Lung (tissue), 17 donors: ENCODE measurements at places on chromosomes 1 and 21.

DNA sequence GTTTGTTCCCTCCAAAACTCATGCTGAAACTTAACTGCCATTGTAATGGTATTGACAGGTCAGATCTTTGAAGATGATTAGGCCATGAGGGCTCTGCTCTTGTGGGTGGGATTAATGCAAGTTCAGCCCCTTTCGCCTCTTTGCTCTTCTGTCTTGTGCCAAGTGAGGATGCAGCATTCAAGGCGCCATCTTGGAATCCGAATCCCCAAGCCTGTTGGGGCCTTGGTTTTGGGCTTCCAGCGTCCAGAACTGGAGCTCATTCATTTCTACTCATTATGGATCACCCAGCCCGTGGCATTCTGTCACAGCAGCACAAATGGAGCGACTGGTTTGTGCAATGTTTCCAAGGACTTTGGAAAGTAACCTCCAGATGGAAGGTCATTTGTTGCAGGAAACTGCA, 5.6 kb downstream of the TTC34 start:
- no peak for DNase-seq

- DNase-seq, result no peak
Measured at GRCh38 chr1:184569106-184569505, 182.3 kb downstream of the C1orf21 start.

GRCh38 chr21:18007121-18007520, 188.0 kb upstream of the C21orf91 start:
- peak; percentile 42 for DNase-seq

- DNase-seq, result no peak
Measured at GRCh38 chr1:53868565-53868964, 21.0 kb downstream of the YIPF1 start.

DNA sequence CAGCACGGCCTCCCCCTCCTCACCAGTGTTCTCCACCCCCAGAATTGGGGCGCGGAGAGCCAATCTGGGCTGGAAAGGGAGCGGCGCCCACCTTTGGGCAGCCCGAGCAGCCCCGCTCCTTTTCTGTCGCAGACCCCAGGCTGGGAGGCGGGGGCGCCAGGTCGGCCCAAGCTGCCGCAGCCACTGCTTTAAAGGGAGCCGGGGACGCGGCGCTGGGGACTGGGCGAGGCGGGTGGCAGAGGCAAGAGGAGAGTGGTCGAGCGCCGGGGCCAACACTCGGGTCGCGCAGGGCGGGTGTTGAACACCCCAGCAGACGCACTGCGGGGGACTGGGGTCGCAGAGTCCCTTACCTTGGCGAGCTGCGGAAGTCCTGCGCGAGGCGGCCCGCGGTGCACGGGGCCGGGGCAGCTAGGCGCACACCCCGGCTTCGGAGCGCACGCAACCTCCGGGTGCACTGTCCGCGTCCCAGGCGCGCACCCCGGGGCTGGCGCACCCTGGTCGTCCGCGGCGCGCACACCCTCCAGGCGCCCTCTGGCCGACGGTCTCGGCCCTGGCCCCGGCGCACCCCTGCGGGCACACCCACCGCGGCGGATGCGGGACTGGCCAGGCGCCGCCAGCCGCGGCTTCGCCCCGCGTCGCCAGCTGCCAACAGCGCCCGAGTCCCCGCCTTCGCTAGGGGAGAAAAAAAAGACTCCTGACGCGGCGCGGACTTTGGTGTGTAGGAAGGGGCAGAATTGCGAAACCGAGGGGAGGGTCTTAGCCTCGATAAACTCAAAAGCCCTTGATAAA, at the start of gene KANK4:
KANK4 (minus strand) TSS at position 679 of the 789 bp plus-strand sequence. CDS start 37,870 bp downstream, outside the sequence.
- DNase-seq, result peak; percentile 71

- no peak for DNase-seq
Measured at GRCh38 chr1:165355139-165355976, 1.2 kb downstream of the LMX1A start.

DNA sequence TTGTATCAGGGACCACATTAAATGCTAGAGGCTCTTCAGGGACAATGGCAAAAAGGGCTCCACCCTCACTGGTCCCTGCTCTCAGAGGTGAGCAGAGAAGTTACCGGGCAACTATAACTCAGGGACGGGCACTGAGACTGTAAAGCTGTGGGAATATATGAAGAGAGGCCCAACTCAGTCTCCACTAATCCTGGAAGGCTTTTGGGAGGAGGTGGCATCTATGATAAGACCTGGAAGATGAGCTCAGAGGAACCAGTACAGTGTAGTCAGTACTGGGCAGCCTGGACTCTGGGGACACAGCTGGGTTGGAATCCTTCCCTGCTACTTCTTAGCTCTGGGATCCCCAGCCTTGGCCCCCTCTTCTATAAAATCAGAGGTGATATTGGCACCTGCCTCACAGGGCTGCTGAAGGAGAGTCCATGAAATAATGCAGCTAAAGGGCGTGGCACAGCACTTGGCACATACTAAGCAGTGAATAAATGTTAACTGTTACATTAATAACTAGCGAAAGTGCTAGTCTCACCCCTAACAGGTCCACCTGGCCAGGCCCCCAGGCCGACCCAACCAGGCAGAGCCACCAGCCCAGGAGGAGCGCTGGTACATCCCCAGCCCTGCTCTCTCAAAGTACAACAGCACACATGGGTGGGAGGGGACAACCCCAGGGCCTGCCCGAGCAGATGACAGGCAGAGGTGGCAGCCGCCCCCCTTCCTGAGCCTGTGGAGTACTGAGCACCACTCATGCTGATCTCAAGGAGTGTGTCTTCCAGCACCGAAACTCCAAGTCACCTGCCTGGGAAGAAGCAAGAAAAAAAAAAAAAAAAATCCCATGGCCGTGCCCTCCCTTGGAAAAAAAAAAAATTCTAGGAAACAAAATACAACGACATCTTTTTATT, 62.7 kb downstream of the CASZ1 start:
- DNase-seq, result no peak

DNA sequence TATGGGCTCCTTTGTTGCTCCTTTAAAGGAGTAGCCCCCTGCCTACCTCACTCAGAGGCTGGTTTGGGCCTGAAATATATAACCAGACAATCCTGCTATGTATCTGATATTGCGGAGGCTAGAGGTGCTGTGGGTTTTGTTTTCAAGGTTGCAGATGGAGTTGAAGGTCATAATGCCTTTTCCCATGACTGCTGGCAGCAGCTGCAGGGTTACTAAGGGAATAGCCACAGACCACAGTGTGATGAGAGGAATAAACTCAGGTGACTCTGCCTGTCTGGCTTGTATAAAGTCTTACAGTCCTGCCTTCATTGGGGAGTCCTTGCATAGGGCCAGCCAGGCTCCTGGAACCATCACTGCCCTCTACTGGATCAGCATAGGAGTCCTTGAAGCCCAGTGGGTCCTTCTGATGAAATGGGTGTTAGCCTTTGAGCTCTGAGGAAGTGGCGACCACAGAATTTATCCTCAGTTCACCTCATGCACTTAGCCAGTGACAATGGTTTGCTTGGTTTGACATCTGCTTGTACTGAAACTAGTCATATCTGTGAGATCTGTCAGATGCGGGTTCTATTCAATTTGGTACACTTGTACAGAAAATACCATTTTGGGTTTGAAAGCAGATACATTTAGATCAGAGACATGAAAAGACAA, 174.4 kb upstream of the HMCN1 start:
- no peak for DNase-seq

GRCh38 chr1:9942399-9942938, 722 bp downstream of the LZIC start:
- DNase-seq, result peak; percentile 69

GRCh38 chr1:232207073-232207866, 422.7 kb downstream of the SIPA1L2 start:
- DNase-seq, result peak; percentile 53

- no peak for DNase-seq
Measured at GRCh38 chr1:150237746-150238145, 1.8 kb upstream of the ANP32E start.

DNA sequence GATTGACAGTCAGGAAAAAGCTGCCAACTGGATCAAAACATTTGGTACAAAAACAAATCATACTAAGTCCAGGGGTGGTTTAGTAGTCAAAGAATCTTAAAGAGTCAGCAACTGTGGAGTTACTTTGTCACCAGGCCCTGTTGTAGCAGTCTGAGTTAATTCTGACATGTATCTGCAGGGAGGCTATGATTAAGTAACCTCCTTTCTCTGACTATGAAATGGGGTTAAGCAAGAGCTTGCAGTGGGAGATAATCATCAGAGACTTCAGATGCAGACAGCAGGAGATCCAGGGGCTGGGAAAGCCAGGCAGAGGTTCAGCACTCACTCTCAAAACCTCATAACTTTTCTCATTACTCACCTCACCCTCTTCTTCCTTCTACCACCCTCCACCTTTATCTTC, 99.2 kb upstream of the BTG3 start:
- no peak for DNase-seq

GRCh38 chr1:206653715-206654459, 18.6 kb downstream of the DYRK3 start:
- no peak for DNase-seq

DNA sequence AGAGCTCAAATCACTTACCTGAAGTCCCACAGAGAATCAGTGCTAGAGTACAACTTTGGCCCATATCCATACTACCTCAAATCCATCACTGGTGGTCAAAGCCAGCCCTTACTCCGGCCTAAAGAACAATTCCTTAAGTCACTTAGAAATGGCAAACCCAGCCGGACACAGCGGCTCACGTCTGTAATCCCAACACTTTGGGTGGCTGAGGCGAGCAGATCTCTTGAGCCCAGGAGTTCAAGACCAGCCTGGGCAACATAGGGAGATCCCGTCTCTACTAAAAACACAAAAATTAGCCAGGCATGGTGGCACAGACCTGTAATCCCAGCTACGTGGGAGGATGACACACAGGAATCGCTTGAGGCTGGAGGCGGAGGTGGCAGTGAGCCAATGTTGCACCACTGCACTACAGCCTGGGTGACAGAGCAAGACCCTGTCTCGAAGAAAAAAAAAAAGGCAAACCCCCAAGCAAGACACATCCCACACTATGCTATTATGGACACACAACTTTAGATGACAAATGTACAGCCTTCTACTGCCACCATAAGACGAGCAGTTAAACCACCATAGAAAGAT, 24.0 kb downstream of the NPHP4 start:
- no peak for DNase-seq

DNA sequence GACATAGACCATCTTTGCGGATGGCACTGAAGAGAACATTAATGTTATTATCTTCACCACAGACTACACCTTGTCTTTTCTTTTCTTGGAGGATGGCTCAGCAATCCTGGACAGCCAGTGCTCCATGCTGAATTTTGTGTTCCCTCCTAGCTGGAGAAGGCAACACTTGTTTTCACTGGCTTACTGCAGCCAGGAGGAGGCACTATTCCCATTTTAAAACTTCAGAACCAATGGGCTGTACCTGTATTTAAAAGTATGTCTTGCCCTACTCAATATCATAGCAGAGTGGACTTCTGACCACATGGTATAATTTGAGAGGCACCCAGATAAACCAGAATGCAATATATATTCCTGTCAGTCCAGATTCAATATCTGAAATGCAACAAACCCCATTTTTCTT, 53.3 kb upstream of the POGK start:
- DNase-seq, result no peak

- DNase-seq, result peak; percentile 25
Measured at GRCh38 chr21:37339552-37339939, 27.0 kb upstream of the DYRK1A start.

GRCh38 chr1:75484789-75485188, 126.1 kb downstream of the SLC44A5 start:
- DNase-seq, result no peak

- no peak for DNase-seq
Measured at GRCh38 chr1:91803847-91804545, 82.0 kb downstream of the TGFBR3 start.

DNA sequence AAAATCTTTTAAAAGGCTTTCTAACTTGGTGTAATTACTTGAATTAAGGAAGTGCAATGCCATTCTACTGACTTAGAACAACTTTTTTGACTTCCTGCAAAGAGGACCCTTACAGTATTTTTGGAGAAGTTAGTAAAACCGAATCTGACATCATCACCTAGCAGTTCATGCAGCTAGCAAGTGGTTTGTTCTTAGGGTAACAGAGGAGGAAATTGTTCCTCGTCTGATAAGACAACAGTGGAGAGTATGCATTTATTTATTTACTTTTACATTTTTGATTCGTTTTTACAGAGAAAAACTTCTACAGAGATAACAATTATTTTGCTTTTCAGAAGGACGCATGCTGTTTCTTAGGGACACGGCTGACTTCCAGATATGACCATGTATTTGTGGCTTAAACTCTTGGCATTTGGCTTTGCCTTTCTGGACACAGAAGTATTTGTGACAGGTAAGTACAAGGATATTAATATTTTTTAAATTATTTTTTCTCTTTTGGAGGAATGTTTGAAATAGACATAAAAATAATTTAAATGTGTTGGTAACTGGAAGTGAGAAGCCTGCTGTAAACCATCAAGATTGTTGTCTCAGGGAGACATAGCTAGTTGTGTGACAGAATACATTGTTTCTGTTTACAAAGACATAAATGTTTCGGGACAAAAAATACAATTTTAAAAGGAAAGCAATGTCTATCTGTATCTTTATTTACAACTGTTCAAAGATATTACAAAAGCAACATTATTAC, at the start of gene PTPRC:
PTPRC (plus strand) TSS at position 147 of the 742 bp plus-strand sequence; CDS start at position 376, 229 bp downstream.
- peak; percentile 22 for DNase-seq

DNA sequence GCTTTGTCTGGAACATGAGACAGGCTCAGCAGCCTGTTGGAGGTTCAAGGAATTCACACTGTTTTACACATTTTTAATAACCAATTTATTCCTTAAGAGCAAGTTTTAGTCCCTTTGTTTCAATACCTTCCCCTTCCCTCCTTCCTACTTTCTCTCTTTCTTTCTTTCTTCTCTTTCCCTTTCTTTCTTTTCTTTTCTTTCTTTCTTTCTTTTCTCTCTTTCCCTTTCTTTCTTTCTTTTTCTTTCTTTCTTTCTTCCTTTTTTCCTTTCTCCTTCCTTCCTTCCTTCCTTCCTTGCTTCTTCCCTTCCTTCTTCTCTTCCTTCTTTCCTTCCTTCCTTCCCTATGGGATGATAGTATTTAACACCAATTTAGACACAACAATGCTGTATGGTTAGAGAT, 164.2 kb downstream of the CENPF start:
- no peak for DNase-seq

GRCh38 chr1:150944856-150945255, 18.7 kb downstream of the SETDB1 start:
- no peak for DNase-seq

- no peak for DNase-seq
Measured at GRCh38 chr1:211281320-211282022, 22.3 kb downstream of the RCOR3 start.

DNA sequence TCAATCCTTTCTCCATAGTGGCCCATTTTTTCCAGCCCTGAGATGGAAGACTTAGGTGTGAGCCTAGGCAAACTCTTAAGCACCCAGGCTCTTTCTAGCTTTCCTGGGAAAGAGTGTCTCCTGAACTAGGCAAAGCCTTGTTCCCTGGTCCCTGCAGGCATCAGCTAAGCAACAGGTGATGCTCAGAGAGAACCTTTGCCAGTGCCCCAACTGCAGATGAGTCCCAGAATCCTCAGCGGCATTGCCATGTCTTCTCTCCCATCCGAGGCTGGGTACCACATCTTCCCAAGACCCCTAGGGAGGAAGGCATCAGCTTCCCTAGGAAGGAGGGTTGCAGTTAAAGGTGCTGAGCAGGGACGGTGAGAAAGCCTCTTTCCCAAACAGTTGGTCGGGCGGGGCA, 8.2 kb upstream of the VSIG8 start:
- no peak for DNase-seq

- DNase-seq, result no peak
Measured at GRCh38 chr21:42147386-42148020, 71.4 kb upstream of the ABCG1 start.
